A549 (cell line): ENCODE measurements at places on chromosomes 11 and 22. TPM values are rescaled to one million over a fixed set of nuclear protein-coding genes. Genes with fewer than 3 reads are reported as not detected.

The CDC45 gene
- polyA plus RNA-seq: 44.5 to 47.2 TPM (median 46.0 TPM) in 3 replicates

The GUCY1A2 gene
- polyA plus RNA-seq: 0.03 to 0.12 TPM (median 0.04 TPM) in 3 replicates

The BAIAP2L2 gene
- 4.3 to 4.7 TPM (median 4.5 TPM) in 3 replicates for polyA plus RNA-seq

The SEC14L6 gene
- polyA plus RNA-seq: not detected in 3 replicates

The VPREB1 gene
- not detected in 3 replicates for polyA plus RNA-seq

The JAML gene
- not detected in 3 replicates for polyA plus RNA-seq

The OR10A2 gene
- polyA plus RNA-seq: not detected in 3 replicates

The ARHGAP8 gene
- 1.2 to 1.5 TPM (median 1.4 TPM) in 3 replicates for polyA plus RNA-seq

The IL10RA gene
- 0.03 TPM in 1 of 3 replicates, not detected in the others for polyA plus RNA-seq

The OR5T2 gene
- polyA plus RNA-seq: not detected in 3 replicates

The WNT7B gene
- polyA plus RNA-seq: 80.8 to 92.0 TPM (median 82.2 TPM) in 3 replicates

The NPAS4 gene
- polyA plus RNA-seq: 0.03 TPM in 1 of 3 replicates, not detected in the others

The MMP8 gene
- polyA plus RNA-seq: not detected in 3 replicates

The MS4A2 gene
- not detected in 3 replicates for polyA plus RNA-seq

The UPK2 gene
- polyA plus RNA-seq: 0.41 to 0.92 TPM (median 0.50 TPM) in 3 replicates

The SLC22A25 gene
- polyA plus RNA-seq: not detected in 3 replicates

The SUSD2 gene
- 51.4 to 60.9 TPM (median 51.9 TPM) in 3 replicates for polyA plus RNA-seq

The FZD4 gene
- polyA plus RNA-seq: 0.61 to 0.67 TPM (median 0.66 TPM) in 3 replicates

The RAB1B gene
- 141 to 149 TPM (median 147 TPM) in 3 replicates for polyA plus RNA-seq

The NXPE2 gene
- not detected in 3 replicates for polyA plus RNA-seq

The PKNOX2 gene
- not detected in 3 replicates for polyA plus RNA-seq

The TRIM48 gene
- not detected in 3 replicates for polyA plus RNA-seq

The APOA5 gene
- polyA plus RNA-seq: not detected in 3 replicates

The TIMP3 gene
- polyA plus RNA-seq: 0.97 to 1.6 TPM (median 1.4 TPM) in 3 replicates
